ENCODE measurements at places on chromosomes 13 and 19.

- no peak for DNase-seq
Observed at GRCh38 chr13:36552334-36552733, 120.0 kb downstream of the CCNA1 start.

GRCh38 chr13:81383444-81383843 lies 1042.5 kb upstream of the SPRY2 start:
- DNase-seq, result no peak

DNA sequence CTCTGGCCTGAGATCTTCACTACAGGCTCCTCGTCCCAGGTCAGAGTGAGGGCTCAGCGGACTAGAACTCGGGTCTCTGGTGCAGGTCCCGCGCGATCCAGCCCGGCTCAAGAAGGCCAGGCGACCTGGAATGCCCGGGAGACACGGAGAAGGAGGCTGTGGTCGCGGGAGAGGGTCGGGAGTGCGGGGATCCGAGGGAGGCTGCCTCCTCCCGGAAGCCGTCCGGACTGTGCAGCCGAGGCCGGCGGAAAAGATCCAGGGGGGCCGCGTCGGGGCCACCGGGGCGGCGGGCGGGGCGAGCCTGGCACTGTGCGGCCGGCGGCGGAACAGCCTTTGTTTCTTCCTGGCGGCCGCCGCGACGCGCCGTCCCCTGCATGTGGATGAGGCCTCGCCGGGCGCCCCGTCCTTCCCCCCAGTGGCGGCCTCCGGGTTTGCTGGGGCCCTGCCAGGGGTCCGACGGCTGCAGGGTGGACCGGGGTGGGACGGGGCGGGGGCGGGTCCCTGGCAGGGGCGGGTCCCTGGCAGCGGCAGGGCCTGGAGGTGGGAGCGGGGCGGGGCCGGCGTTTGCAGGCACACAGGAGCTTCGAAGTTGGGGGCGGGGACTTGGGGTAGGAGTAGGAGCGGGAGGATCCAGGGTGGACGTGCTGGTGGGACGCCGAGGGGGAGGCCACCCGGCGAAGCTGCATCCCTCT lies 1.0 kb upstream of the SLC7A10 start:
- DNase-seq, result no peak

GRCh38 chr19:40216777-40217026 lies 1.5 kb downstream of the TTC9B start:
- DNase-seq, result no peak

GRCh38 chr13:37869756-37870488 lies at the start of gene TRPC4:
TSS of gene TRPC4 (minus strand) at chr13:37869772. CDS start at chr13:37783333, 86,439 bp downstream.
- DNase-seq, result peak; percentile 73

- no peak for DNase-seq
Observed at GRCh38 chr19:29705706-29706105, 9.4 kb downstream of the C19orf12 start.

- peak; percentile 31 for DNase-seq
Observed at GRCh38 chr13:32659736-32660135, 73.5 kb downstream of the PDS5B start.

DNA sequence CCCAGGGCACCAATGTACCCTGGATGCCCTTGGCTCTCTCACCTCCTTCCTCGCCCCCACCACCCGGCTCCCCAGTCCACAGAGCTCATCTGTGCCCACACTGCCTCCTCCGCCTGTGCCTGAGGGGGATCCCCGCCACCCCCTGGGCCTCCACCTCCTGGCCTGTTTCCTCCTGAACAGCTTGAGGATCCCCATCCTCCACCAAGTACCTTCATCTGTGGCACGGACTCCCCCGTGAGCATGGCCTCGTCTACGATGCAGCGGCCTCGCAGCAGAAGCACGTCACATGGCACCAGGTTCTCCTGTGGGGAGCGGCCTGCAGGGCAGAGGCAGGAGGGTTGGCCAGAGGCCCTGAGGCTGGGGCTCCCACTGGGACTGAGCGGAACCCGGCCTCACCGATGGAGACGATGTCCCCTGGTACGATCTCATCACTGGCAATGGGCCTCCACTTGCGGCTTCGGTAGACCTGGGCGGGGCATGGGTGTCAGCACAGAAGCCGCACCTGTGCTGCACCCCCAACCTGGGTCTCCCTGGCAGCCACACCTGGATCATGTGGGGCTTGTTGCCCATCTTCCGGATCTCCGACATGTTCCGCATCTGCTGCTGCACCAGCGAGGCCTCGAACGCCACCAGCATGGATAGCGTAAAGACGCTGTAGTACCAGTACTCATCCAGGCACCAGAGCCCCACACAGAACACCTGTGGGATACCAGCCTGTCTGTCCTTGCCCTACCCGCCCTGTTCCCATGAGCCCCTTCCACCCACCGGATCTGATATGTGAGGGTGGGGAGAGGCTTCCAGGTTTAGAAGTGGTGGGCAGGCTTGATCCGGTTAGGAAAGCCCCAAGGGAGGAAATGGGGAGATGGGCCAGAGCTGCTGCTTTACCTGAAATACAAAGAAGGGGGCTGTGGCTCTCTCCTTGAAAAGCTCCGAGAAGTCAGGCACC lies 6.8 kb downstream of the ATP13A1 start:
- no peak for DNase-seq

DNA sequence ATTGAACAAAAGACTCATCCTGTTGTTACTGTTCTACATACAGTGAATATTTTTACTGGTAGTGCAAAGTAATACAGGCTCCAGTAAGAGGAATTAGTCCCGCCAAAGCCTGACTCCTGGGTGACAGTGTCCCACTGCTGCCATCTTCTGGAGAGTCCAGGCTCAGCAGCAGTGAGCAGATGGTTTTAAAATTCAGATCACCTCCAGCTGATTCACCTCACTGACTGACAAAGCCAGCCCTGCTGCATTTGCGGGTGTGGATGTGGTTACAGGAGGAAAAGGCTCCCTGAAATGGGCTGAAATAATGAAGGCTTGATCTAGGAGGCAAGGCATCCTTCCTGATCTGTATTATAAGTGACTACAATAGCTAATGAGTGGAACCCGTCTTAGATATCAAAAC lies 18.3 kb downstream of the PABPC3 start:
- peak; percentile 79 for DNase-seq

DNA sequence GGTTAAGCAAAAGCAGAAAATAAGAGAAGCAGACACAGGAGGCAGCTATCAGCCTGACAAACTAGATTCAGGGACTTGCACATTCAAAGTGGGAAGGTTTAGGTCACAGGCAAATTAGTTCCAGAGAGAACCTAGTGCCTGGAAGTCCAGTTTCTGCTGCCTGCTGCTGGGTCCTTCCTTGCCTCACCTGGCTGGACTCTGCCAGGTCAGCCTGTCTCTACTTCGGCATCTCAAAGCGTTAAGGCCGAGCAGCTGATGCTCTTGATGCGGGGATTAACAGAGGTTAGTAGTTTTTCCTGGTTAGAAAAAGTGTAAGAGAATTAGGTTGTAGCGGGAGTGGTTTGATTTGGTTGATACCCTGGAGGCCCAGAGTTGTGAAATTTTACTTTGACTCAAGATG lies 52.0 kb downstream of the KLF5 start:
- no peak for DNase-seq

DNA sequence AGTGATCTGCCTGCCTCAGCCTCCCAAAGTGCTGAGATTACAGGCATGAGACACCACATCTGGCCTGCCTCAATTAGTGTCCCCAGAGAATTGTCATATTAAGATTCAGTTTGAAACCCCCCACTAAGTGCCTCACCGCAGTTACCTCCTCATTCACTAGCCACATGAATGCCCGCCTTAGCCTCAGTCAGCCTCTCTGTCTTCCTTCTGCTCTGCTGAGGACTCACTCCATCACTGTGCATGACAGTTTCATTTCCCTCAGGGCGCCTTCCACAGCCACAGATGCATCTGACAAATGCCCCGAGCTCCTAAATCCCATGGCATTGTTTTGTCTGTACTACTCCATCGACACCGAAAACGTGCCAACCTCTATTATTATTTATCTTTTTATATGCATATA lies 23.3 kb downstream of the MIPEP start:
- DNase-seq, result no peak

DNA sequence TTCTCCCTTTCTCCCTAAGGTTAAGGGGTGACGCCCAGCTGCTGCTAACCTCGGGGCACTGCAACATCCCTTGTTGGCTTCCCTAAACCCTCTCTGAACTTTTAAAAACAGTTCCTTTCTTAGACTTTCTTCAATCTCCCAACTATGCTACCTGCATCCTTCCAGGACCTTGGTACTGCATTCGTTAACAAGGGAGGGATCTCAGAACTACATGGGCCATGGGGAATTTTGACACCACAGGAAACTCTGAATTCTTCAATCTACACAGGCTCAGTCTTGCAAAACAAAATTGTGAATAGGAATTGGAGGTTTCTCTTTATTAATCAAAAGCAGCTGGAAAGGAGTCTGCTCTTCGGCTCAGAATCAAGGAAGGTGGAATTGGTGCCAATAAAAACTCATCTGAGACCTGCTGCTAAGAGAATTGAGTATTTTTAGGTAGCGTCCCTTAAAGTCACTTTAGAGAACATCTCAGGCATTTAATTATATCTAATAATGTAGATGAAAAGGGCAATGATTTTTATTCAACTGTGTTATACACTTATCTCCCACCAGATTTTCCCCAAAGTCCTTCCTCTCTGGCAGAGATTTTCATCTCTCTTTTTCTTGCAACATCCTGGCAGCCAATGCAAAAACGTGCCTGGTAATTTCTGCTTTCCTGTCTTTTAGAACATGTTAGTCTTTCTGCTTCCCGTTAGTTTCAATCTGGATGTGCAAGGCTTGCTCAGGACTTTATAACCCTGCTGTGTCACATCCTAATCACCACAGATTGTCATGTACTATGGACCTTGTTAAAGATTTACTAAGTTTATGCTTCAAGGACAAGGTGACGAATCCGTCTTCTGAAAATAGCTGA lies 69.1 kb upstream of the SLC15A1 start:
- peak; percentile 65 for DNase-seq

- DNase-seq, result peak; percentile 17
Observed at GRCh38 chr13:99496184-99497142, 4.8 kb upstream of the TM9SF2 start.

DNA sequence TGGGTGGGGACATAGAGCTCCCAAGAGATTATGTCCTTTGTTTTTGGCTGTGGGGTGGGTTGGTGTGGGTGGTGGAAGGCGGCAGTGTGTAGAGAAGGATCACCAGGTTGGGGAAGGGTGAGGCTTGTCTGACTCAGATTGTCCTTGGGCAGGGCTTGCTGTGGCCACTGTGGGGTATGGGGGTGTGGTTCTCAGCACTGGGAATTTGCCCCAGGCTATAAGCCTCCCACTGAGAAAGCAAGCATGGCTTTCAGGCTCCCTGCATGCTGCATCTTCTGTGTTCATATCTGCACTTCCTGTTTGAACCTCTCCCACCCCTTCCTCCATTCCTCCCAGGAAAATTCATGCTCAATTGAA lies 34.9 kb downstream of the DNAJC15 start:
- peak; percentile 62 for DNase-seq

- DNase-seq, result no peak
Observed at GRCh38 chr13:33372251-33372919, 86.8 kb upstream of the STARD13 start.

DNA sequence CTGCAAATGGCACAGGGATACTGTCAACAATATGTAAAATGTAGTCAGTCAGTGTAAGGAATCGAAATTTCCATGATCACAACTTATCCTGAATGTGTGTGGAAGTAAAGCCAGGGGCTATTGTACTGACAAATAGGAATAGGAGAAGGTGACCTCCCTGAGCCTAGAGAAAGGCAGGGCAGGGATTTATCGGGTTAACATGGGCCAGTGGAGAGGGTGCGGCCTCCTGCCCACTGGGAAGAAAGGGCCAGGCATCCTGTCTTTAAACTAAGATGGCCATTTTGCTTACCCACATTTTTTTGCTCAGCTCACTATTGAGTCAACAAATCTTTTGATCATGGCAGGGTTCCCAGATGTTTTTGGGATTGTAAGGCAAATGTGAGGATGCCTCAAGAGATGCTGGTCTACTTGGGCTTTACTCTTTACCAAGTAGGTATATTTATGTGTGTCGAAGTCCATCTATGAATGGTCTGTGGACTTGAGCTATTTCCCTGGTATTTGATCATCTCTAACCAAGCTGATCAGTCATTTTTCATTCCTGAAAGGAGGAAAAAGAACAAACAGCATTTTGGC lies 116.6 kb upstream of the RNF113B start:
- no peak for DNase-seq

GRCh38 chr19:970695-971094 lies 13.4 kb upstream of the WDR18 start:
- DNase-seq, result no peak

DNA sequence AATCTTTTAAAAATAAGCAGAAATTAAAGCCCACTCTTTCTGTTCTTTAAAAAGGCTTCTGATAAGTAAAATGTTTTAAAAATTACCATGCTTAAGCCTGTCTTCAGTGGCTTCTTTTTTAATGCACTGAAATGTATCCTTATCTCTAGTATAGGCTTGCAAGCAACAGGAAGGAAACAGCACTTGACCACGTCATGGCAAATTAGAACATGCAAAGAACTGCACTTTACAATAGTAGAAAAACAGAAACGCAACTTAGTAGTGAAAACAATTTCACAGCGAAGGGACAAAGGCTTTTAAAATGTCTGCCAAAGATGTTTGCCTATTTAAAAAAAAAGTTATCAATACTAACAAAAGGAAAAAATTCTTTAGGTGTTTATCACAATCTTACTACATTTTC lies 36.3 kb downstream of the ELF1 start:
- DNase-seq, result peak; percentile 96

DNA sequence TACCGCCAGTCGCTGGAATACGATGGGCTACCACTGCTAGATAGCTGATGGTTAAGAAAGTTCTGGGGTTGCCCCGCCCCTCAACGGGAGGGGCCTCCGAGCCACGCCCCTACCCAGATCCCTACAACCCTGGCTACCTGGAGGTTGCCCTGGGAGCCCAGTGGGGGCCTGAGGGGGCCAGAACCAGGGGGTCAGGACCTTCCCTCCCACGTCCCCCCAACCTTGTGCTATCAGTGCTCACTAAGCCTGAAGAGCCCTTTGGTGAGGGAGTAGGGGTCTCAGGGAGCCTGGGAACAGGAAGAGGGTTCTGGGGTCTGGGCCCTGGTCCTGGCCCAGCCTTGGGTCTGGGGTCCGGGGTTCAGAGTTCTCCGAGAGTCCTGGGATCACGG lies 8.9 kb downstream of the OCEL1 start:
- peak; percentile 45 for DNase-seq

- DNase-seq, result peak; percentile 86
Observed at GRCh38 chr13:48892053-48892687, 83.5 kb upstream of the FNDC3A start.

DNA sequence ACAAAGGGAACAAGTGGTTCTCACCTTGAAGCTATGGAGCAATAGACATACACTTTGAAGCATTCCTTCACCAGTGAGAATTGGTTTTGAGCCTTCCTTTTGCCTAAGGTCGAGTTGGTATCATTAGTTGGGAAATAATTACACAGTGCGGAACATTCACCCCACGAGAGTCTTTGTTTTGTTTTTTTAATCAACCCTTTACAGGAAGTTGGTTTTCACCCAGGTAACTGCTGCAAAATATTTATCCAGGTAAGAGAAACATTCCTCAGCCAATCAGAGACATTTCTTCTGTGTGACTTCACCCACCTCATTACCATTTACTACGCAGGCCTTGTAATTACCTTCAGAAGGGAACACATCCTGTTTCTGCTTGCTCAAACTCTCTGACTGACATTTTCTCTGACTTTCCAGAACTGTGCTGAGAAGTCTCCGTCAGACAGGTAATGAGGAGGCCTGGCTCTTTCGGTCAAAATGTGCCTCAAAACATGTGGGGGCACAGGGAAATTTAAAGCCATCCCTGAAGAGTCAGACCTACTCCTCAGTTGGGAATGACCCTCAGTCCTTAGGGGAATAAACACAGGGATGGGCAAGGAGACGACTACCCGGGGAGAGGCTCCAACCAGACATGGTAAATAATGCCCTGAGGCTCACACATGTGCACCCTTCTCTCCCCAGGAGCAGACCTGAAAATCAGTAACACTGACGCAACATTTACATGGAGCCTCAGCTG lies 22.7 kb upstream of the SERP2 start:
- DNase-seq, result no peak

Data from fibroblast of pulmonary artery (primary cell).